ENCODE measurements at places on chromosomes 13 and 19.

GRCh38 chr13:65260946-65261891, 1968.9 kb downstream of the PCDH9 start:
- H3K27ac ChIP-seq: no peak overlapping the region
- H3K27me3 ChIP-seq: no peaks in the 10 kb centered on the region

DNA sequence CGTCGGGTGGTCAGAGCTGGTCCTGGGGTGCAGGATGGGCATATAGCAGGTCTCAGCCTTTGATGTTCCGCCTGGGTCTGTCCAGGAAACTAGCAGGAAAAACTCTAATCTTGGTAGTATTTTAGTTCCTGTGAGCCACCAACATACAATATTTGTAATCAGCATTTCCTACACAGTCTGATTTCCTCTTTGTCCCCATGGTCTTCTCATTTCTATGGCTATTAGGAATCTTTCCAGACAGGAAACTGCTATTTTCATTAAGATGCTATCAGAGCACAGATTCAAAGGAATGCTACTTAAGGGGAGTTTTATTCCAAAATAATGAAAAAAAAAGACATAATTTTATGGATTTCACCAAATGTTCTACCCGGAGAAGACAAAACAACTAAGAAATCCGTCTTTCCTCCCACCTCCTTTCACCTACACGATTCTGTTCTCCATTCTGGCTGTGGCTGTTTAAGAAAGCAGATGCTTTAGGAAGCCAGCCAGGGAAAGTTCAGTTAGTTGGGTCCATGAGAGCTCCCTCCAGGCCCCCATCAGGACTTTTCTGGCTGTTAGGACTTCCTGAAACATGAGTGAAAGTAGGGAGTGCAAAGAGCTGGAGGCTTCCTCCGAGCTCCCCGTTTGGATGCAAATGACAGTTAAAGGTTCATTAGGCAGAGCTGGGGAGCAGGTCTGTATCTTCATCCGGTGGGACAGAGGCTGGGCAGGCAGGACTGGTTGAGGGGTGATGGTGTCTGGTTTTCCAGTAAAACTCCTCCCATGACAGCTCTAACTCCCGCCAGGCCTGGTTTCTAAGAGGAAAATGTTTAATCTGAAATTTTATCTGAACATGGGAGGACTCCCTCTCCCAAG, 36.3 kb downstream of the SHISA2 start:
- no peak for DNase-seq
- H3K27me3 ChIP-seq: peaks cover 18% of the 10 kb centered on the region
- no peaks in the 10 kb centered on the region for H3K36me3 ChIP-seq
- H3K27ac ChIP-seq: no peak overlapping the region
- no peak overlapping the region for H3K4me3 ChIP-seq
- peaks cover 12% of the 10 kb centered on the region for H3K4me1 ChIP-seq

- no peak for DNase-seq
- H3K27me3 ChIP-seq: no peaks in the 10 kb centered on the region
- no peak overlapping the region for H3K4me3 ChIP-seq
- no peak overlapping the region for H3K27ac ChIP-seq
These were observed 8.7 kb downstream of the SBK2 start for GRCh38 chr19:55528030-55528803.

GRCh38 chr13:52599848-52600603, 42.2 kb upstream of the HNRNPA1L2 start:
- no peak overlapping the region for H3K27ac ChIP-seq
- no peaks in the 10 kb centered on the region for H3K36me3 ChIP-seq
- peak overlapping the region; percentile 62 for H3K4me3 ChIP-seq
- H3K27me3 ChIP-seq: peaks cover 2% of the 10 kb centered on the region

DNA sequence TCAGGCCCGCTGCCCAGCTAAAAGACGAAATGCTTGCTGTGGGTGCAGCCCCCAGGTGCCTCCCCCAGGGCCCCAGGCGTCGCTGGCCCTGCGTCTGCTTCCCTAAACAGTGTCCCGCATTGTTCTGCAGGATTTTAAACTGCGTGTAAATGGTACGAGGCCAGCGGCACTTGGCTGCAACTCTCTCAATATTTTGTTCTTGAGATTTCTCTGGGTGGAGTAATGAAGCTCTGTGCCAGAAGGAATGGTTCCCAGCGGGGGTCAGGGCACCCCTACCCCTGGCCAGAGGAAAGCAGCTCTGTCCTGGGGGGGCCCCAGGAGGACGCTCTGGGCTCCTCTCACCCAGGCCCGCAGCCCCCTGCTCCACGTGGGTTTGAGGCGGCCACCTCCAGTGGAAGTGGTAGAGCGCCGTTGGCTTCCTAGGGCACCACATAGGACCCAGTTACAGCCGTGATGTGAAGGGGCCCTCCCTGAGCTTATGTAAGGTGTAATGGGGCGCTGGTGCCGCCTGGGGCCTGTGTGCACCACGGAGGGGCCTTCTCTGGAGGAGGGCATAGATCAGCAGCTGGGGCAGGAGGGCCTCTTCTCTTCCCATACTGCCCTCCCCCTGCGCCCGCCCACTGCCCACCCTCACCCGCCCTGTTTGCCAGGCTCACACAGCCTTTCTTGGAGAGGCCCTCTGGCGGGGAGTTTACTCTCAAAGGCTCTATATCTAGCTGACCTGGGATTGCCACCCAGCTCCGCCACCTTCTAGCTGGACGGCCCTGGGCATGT, 19.8 kb downstream of the PAK4 start:
- no peaks in the 10 kb centered on the region for H3K27me3 ChIP-seq
- DNase-seq: no peak
- H3K4me3 ChIP-seq: no peak overlapping the region
- H3K4me1 ChIP-seq: peaks cover 22% of the 10 kb centered on the region

GRCh38 chr13:64718116-64718515, 2512.0 kb downstream of the PCDH9 start:
- no peaks in the 10 kb centered on the region for H3K36me3 ChIP-seq
- DNase-seq: no peak
- no peak overlapping the region for H3K4me3 ChIP-seq
- peaks cover 26% of the 10 kb centered on the region for H3K4me1 ChIP-seq
- H3K27ac ChIP-seq: no peak overlapping the region

DNA sequence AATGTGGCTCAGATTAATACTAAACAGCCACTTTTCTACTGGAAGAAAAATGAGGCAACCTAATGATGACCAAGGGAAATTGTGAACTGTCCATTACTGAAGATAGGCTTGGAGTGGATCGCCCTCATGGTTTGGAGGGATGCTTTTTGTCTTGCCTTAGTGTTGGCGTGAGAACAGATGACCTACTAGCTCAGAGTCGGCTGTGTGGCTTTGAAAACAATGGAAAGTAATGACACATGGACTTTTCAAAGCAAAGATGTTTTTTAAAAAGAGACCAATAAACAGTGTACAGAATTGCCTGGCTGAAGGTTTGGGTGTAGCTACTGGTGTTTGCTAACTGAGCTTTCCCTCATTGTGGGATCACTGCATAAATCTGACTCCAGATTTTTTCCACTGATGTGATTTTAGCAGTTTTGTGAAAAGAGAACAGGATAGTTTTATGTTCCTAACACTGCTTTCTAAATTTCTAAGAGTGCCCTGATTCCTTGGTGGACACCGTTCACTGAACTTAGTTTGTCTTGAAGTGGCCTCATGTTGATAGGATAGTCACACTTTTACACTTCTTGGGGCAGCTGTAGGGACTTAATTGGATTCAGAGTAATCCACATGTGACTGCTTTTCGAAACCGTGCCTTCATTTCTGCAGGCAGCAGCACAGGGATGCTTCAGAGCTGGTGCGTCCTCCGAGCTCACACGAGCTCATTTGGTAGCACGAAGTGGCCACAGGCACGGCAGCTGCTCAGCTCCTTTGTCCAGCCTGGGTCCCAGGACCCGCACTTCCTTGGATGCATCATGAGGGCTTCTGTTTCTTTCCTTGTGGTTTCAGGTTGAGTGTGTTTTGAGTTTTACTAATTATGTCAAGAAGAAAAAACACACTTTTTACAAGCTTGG, 4.3 kb downstream of the CEBPG start:
- no peak for DNase-seq
- peak overlapping the region; percentile 6 for H3K27ac ChIP-seq
- peaks cover 5% of the 10 kb centered on the region for H3K36me3 ChIP-seq
- H3K27me3 ChIP-seq: no peaks in the 10 kb centered on the region
- peaks cover 18% of the 10 kb centered on the region for H3K4me1 ChIP-seq

DNA sequence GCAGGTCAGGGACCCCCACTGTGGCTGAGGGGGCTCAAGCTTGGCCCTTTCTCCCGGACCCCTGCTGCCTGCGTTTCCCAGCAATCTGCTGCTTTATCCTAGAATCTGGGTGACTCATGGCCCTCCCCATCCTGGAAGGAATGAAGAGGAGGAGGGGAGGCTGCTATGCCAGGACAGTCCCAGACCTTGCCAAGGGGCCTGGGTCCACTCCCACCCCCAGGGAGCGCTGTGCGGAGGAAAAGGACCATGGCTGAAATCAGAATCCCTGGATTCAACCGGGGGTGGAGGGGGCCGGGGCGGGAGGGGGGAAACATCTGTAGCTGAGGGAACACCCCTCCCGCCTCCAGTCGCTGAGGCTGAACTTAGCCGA, 20.5 kb downstream of the ZNF114 start:
- no peak overlapping the region for H3K27ac ChIP-seq
- no peaks in the 10 kb centered on the region for H3K27me3 ChIP-seq
- peaks cover 7% of the 10 kb centered on the region for H3K36me3 ChIP-seq
- DNase-seq: peak; percentile 51
- H3K4me3 ChIP-seq: peak overlapping the region; percentile 8
- H3K4me1 ChIP-seq: peaks cover 6% of the 10 kb centered on the region

GRCh38 chr19:49567861-49568441, 12.4 kb downstream of the NOSIP start:
- H3K27ac ChIP-seq: no peak overlapping the region
- peaks cover 2% of the 10 kb centered on the region for H3K4me1 ChIP-seq

DNA sequence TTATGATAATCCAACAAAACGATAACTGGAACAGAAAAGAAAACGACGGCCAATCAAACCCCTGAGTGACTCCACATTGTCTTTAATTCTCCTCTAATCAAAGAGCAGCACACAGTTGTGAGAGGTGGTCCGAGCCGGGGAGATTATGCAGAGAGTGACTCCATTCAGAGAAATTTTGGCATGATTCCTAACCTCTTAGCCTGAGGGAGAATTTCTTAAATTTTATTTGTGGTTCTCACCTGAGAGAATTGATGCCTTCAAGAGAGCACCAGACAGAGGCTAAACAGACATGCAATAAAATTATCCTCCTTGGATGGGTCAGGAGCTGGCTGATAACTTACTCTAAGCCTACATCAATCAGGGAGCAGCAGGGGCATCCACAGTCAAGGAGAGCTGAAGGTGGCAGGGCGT, 310.0 kb upstream of the KLF12 start:
- no peaks in the 10 kb centered on the region for H3K27me3 ChIP-seq
- no peak overlapping the region for H3K4me3 ChIP-seq
- no peak overlapping the region for H3K27ac ChIP-seq

DNA sequence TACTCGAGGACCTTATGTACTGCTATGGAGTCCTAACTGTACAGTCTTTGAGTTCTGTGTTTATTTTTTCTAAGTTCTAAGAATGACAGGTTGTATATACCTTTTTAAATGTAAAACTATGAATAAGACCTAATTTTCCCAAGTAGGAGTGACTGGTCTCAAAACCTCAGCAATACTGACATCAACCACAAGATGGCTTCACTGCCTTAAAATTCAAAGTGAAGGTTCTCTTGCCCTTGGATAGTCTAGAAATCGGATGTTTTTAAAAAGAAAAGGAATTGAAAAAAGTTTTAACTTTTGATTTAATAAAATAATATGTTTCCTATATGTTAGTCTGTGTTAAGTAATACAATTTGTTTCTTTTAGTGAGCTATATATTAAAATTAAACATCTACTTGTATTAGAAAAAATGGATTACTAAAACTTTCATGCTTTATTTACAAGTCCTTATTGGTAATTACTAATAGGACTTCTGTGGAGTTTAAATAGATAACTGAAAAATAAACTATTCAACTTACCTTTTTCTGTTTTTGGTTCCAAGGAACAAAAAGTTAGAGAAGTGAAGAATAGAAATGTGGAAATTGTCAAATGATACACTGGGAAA, 52.0 kb downstream of the TDRD3 start:
- no peaks in the 10 kb centered on the region for H3K36me3 ChIP-seq
- H3K4me3 ChIP-seq: no peak overlapping the region
- no peak overlapping the region for H3K27ac ChIP-seq
- H3K27me3 ChIP-seq: no peaks in the 10 kb centered on the region
- DNase-seq: peak; percentile 27
- no peaks in the 10 kb centered on the region for H3K4me1 ChIP-seq

DNA sequence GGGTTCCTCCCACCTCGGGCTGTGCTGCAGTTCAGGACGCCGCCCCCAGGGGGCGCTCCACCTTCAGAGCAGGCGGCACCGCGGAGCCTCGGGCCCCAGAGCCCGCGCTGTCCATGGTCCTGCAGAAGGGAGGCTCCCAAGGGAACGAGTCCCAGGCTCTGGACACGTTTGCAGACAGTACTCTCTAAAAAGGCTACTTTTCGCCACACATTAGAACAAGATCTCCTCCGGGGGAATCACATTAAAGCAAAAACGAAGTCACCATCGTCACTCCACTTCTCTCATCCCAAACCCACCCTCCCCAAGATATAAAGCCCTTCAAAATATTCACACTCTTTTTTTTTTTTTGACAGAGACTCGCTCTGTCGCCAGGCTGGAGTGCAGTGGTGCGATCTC, 4.6 kb upstream of the SIGLEC10 start:
- no peak overlapping the region for H3K27ac ChIP-seq
- no peak overlapping the region for H3K4me3 ChIP-seq
- H3K36me3 ChIP-seq: no peaks in the 10 kb centered on the region

DNA sequence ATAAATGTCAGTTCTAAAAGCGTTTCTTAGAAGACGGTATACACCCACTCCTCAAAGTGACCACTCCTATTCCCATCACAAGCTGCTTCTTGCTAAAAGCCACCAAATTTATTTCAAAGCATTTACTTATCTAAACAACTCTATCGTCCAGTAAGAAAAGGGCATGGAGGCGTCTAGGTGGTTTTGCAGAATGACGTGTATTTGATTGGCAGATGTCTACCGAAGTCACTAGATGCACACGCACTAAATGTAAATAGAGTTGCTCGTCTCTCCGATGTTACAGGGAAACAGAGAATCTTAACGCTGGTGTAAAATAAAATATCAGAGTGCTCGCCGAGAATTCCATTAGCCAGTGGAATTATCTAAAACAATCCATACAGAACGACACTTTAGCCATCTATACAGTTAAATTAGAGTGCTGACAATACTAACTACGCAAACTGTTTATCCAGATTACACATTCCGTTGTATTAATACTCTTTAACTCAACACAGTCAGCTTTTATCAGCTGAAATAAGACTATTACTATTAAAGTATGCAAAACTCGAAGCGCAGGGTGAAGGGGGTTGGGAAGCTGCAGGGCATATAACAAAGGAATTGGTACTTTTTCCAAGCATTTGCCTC, 1.9 kb downstream of the KLF12 start:
- H3K27me3 ChIP-seq: no peaks in the 10 kb centered on the region
- no peaks in the 10 kb centered on the region for H3K36me3 ChIP-seq
- no peak for DNase-seq

DNA sequence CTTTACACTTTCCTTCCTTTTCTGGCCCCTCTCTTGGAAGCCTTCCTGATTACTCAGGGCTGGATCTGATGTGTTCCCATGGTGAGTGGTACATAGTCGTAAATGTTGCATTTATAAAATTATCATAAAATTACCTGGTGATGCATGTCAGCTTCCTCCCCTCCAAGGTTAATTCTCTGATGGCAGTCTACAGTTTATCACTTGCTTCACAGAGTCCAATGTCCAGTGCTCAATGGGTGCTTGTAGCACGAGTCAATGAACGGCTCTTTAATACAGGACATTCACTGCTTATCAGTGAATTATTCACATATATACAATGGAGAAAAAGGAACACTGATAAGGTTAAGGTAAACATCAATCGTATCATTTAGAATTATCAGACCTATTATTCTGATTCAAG, 27.0 kb upstream of the OXGR1 start:
- DNase-seq: no peak
- no peaks in the 10 kb centered on the region for H3K36me3 ChIP-seq
- no peak overlapping the region for H3K4me3 ChIP-seq
- H3K27ac ChIP-seq: no peak overlapping the region
- no peaks in the 10 kb centered on the region for H3K27me3 ChIP-seq

Measured in neuronal stem cell (in vitro differentiated cells).